ENCODE measurements at places on chromosomes 16 and 17.

- DNase-seq: no peak
- H3K27me3 ChIP-seq: no peaks in the 10 kb centered on the region
- no peaks in the 10 kb centered on the region for H3K4me1 ChIP-seq
- H3K36me3 ChIP-seq: no peaks in the 10 kb centered on the region
- no peak overlapping the region for H3K4me3 ChIP-seq
- no peak overlapping the region for H3K27ac ChIP-seq
These were observed 34.5 kb downstream of the SDK2 start for GRCh38 chr17:73609758-73610157.

DNA sequence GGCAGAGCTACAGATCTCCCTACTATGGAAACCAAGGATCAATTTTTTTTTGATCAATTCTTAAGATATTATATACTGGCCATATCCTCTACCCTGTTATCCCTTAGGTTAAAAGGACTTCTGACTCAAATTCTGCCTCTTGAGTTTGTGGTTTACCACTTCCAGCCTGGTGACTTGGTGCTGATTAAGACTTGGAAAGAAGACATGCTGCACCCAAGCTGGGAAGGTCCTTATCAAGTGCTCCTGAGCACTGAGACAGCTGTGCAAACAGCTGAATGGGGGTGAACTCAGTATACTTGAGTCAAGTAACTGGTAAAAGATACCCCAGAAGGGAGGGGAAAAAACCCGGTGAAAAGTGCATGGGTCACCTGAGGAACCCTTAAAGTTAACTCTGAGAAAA, 20.5 kb upstream of the SPACA3 start:
- H3K4me1 ChIP-seq: no peaks in the 10 kb centered on the region
- H3K27me3 ChIP-seq: no peaks in the 10 kb centered on the region
- H3K36me3 ChIP-seq: no peaks in the 10 kb centered on the region
- H3K4me3 ChIP-seq: no peak overlapping the region
- H3K27ac ChIP-seq: no peak overlapping the region

- H3K36me3 ChIP-seq: no peaks in the 10 kb centered on the region
- H3K4me1 ChIP-seq: no peaks in the 10 kb centered on the region
- H3K4me3 ChIP-seq: no peak overlapping the region
- H3K27me3 ChIP-seq: no peaks in the 10 kb centered on the region
These were observed 8.3 kb upstream of the HOXB2 start for GRCh38 chr17:48553190-48553547.

GRCh38 chr16:2842340-2843000, 12.4 kb downstream of the ZG16B start:
- H3K4me3 ChIP-seq: peak overlapping the region; percentile 51
- H3K27me3 ChIP-seq: no peaks in the 10 kb centered on the region
- peak overlapping the region; percentile 53 for H3K27ac ChIP-seq
- peak; percentile 44 for DNase-seq
- no peaks in the 10 kb centered on the region for H3K36me3 ChIP-seq

DNA sequence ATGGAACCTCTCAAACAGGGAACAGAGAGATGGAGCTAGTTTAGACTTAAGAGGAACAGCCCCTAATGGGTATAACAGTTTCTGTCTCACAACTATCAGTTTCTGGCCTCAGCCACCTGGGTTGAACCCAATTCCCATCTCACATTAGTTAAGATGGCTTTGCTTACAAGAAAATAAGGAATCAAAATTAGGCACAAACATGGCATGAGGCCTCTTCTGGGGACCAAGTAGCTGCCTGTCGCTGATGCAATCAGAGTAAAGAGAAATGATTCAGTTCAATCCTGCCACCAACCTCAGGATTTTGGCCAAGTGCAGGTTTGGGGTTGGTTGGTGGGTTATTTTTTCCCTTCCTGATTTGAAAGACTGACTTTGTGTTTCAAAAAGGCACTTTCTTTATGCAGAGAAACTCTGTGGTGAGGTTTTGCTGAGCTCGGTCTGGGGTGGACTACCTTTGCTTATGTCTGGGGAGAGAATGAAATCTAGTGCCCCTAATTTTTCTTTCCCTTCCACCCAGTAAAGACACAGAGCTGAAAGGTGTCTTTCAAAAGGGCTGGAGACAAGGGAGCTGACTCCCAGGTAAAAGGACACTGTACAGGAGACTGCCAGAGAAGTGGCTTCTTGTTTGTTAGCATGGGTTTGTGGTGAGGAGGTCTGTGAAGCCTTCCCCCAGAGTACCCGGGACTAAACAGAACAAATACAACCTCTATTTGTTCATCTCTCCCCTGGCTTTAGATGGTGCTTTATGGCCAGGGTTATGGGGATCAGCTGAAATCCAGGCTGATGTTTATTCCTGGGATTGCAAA, 44.8 kb upstream of the NFAT5 start:
- no peak overlapping the region for H3K4me3 ChIP-seq
- no peak overlapping the region for H3K27ac ChIP-seq
- H3K27me3 ChIP-seq: no peaks in the 10 kb centered on the region
- H3K4me1 ChIP-seq: no peaks in the 10 kb centered on the region

GRCh38 chr17:18225121-18225641, at the start of gene LLGL1:
Gene LLGL1 (plus strand): TSS chr17:18225635. CDS start chr17:18225683, 48 bp downstream.
- H3K4me1 ChIP-seq: peaks cover 13% of the 10 kb centered on the region
- H3K36me3 ChIP-seq: no peaks in the 10 kb centered on the region
- peak; percentile 98 for DNase-seq
- H3K27me3 ChIP-seq: no peaks in the 10 kb centered on the region

GRCh38 chr16:25023556-25023955, 8.4 kb upstream of the ARHGAP17 start:
- no peak overlapping the region for H3K4me3 ChIP-seq
- no peaks in the 10 kb centered on the region for H3K27me3 ChIP-seq
- H3K36me3 ChIP-seq: no peaks in the 10 kb centered on the region
- H3K27ac ChIP-seq: no peak overlapping the region
- DNase-seq: no peak
- H3K4me1 ChIP-seq: no peaks in the 10 kb centered on the region

- peaks cover 5% of the 10 kb centered on the region for H3K36me3 ChIP-seq
- peak overlapping the region; percentile 88 for H3K27ac ChIP-seq
- H3K27me3 ChIP-seq: no peaks in the 10 kb centered on the region
These were observed 862 bp downstream of the CLEC16A start for GRCh38 chr16:10945065-10945787.

DNA sequence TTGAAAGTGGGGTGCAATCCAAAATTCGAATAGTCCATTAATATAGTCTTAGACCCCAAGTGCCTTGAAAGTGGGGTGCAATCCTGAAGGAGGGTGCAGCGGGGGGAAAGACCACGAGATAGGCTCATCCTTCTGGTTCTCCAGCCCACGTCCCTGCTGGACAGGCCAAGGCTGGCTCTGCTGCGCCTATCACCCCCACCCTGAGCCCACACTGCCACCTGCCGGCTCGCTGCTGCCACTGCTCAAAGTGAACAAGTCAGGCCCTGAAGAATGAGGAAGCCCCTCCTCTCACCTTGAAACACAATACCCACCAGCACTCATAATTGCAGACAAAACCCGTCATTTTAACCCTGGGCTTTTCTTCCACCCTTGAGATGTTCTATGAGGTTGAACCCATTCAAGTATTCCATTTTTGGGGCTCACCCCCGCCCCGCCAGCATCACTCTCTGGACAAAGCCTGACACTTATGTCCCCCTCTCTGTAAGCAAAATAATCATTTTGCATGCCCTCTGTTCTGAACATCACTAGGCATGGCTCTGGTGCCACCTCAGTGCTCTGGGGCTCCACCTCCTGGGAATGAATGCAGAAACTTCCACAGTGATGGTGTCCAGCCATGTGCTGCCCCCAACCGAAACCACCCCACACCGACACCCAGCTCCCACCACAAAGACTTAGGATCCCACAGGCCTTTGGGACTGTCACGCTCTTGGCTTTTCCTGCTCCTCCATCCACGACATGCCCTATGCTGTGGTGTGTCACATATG, 56.8 kb downstream of the BEAN1 start:
- peak; percentile 64 for DNase-seq
- H3K4me1 ChIP-seq: peaks cover 7% of the 10 kb centered on the region
- H3K36me3 ChIP-seq: no peaks in the 10 kb centered on the region
- no peak overlapping the region for H3K4me3 ChIP-seq
- no peak overlapping the region for H3K27ac ChIP-seq

DNA sequence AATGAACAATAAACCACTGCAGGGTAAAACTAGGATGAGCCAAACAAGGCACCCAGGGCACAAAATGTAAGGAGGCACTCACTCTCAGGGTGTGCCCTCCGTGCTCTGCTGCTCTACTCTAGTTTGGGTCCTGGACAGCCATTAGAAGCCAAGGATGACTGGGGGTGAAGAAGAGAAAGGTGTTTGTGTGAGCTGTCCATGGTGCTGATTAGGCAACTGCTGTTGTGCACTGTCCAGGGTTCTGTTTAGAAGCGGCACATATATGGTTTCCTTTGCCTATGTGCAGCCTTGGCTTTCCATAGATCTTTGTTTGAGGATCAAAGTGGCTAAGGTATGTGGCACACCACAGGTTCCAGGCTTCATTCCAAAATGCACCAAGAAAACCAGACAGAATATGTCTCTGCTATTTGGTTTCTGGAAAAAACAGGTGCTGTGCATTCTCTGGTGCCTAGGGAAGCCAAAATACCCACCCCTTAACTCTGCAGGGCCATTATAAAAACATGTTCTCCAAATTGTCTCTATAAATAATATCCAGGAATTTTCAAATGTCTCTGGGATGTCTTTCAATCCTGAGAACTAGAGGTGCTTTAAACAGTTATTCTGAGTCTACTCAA, 123.5 kb downstream of the CBLN1 start:
- DNase-seq: peak; percentile 3
- H3K27me3 ChIP-seq: no peaks in the 10 kb centered on the region
- H3K36me3 ChIP-seq: no peaks in the 10 kb centered on the region
- no peak overlapping the region for H3K4me3 ChIP-seq
- no peaks in the 10 kb centered on the region for H3K4me1 ChIP-seq
- H3K27ac ChIP-seq: no peak overlapping the region

- H3K27me3 ChIP-seq: peaks cover 44% of the 10 kb centered on the region
- no peaks in the 10 kb centered on the region for H3K36me3 ChIP-seq
- DNase-seq: no peak
- peaks cover 37% of the 10 kb centered on the region for H3K4me1 ChIP-seq
These were observed 17.5 kb upstream of the CBX8 start for GRCh38 chr17:79814127-79814973.

DNA sequence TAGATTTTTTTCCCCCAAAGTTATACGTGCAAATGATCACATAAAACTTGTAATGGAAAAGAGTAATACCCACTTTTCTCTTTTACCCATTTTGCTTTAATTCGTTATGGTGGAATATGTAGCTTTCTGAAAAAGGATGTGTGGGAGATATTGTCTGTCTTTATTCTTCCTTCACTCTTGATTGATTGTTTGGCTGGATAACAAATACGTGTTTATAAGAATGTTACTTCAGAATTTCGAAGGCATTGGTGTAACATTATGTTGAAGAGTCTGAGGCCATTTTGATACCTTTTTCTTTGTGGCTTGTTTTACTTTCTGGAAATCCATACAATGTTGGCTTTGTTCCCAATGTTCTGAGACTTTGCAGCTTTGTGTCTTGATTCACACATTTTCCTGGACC, 71.4 kb downstream of the BCAS3 start:
- no peaks in the 10 kb centered on the region for H3K27me3 ChIP-seq
- no peaks in the 10 kb centered on the region for H3K4me1 ChIP-seq
- no peak for DNase-seq
- no peak overlapping the region for H3K27ac ChIP-seq
- H3K4me3 ChIP-seq: no peak overlapping the region

GRCh38 chr17:3879186-3879585, 13.7 kb downstream of the CAMKK1 start:
- H3K27me3 ChIP-seq: no peaks in the 10 kb centered on the region
- H3K36me3 ChIP-seq: no peaks in the 10 kb centered on the region
- H3K4me3 ChIP-seq: no peak overlapping the region
- H3K4me1 ChIP-seq: no peaks in the 10 kb centered on the region
- no peak overlapping the region for H3K27ac ChIP-seq
